RWPE1 (cell line): ENCODE measurements at places on chromosomes 7 and 10.

DNA sequence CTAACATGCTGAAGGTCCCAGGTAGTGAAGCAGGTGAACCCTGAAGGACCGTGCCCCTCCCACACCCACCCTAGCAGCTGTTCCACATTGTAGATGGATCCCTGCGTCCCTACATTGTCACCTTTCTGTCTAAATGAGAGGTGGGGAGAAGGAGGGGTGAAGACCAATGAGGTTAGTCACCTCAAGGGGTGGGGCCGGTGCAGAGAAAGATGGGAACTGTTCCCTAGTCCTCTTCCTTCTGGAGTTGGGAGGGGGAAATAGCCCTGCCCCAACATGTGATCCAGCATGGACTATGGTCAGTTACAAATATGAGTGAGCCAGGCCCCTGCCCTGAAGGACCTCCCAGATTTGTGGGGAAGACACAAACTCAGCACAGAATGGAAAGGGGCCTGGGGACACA is 124.5 kb downstream of the LHPP start:
- no peak for DNase-seq

DNA sequence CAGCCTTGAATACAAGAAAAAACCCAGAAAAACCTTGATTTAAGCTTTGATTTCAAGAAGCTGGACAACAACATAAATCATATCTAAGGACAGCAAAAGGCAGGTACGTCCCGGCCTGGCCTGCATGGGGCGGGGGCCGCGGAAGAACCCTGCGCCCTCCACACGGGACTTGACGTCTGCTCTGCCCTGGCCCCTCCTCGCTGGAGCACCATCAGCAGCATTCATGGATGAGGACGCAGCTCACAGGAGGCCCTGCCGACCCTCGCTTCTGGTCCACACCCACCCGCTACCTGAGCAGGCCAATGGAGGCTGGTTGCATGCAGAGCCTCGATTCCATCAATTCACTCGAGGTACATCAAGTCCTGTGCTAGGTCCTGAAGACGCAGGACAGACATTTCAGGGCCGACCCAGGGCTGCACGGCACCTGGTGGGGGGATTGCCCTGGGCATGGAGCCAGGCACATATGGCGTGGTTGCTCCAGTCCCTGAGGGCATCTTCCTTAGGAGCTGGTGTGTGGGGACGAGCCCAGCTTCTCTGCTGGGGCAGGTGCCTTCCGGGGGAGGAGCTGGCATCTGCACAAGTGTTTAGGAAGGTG is 63.1 kb upstream of the NKX6-2 start:
- no peak for DNase-seq

GRCh38 chr7:141587304-141587703 is 36.1 kb downstream of the AGK start:
- no peak for DNase-seq

GRCh38 chr10:47383261-47384147 is 589 bp downstream of the ZNF488 start:
- peak; percentile 20 for DNase-seq

DNA sequence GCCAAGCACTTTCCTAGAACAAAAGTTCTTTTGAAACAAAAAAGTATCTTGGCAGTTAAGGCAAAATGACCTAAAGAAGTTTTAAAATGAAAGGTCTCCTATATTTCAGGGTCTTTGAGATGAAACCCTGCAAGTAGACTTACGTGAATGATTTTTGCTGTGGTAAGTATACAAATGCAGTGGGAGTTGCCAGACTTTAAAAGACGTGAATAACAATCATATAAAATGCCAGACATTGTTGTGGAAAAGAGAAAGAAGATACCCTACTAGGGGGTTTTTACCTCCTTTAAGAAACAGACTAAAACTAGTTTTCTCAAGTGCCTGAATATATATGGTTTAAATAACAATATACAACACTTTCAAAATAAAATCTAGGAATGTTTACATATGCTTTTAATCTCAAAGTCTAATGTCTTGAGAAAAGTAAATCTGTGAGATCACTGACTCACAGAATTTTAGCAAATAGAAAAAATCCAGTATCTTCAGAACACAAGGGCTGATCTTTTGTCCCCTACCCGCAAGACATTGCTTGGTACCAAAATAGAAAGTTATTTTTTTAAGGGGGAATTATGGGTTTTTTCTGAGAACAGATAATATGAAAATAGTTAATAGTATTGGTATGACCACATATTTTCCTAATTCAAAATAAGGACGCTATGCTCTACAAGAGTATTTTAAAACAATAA is 29.5 kb downstream of the LRRC17 start:
- no peak for DNase-seq

GRCh38 chr7:336810-337566 is 47.0 kb downstream of the FOXL3 start:
- no peak for DNase-seq

DNA sequence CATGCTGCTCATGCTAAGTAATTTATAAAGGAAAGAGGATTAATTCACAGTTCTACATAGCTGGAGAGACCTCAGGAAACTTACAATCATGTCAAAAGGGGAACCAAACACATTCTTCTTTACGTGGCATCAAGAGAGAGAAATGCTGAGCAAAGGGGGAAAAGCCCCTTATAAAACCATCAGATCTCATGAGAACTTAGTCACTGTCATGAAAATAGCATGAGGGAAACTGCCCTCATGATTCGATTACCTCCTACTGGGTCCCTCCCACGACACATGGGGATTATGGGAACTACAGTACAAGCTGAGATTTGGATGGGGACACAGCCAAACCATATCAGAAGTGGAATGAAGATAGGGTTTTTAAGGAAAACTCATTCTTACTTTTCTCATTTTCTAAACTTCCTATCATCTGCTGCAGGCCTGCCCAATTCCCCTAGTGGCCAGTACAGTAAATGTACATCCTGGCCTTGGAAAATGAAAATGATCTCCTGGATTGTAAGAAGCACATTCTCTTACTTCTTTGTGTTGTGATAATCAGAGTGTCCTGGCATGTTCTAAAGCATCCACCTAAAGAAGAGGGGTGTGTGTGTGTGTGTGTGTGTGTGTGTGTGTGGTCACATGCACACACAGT is 421.5 kb downstream of the LRMDA start:
- no peak for DNase-seq

GRCh38 chr10:76497666-76498065 is 1066.2 kb downstream of the LRMDA start:
- no peak for DNase-seq

GRCh38 chr7:126535176-126535575 is 717.6 kb downstream of the GRM8 start:
- no peak for DNase-seq

- no peak for DNase-seq
Observed at GRCh38 chr7:55474944-55475854, 97.1 kb downstream of the VOPP1 start.

- DNase-seq = peak; percentile 88
Observed at GRCh38 chr7:38908759-38909335, at the start of gene VPS41. TSS of gene VPS41 (minus strand) at chr7:38909191. CDS start at chr7:38909174, 17 bp downstream.

DNA sequence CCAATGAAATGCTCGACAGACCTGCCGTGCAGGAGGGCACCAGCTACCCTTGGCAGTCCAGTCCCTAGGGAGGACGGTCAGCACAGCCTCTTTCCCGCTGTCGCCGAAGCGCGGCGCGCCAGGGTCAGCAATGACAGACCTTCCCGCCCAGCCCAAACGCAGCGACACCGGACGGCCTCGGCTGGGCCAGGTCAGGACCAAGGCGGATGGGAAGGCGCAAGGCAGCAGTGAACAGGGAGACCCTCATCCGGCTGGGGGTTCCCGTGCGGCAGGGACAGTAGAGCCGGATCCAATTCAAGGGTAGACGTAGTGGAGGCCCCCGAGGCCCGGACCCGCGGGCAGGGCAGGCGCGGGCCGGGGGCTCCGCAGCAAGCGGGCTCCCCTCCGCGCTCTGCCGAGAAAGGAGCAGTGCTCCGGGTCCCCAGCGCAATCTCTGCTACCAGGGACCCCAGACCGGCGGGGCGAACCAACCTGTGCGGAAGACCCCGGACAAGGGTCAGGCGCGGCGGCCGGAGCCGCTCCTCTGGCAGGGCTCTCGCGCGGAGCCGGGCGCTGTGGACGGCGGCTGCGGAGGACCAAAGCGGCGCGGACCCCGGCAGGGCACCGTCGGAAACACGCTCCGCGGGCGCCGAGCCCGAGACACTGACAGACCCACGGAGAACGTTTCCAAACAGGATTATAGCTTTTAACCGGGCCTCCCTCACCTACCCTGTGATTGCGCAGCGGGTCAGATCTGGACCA is at the start of gene SEC31B:
Gene SEC31B (minus strand): TSS at position 551 of the 741 bp plus-strand sequence. CDS start 2,909 bp downstream, outside the sequence.
- no peak for DNase-seq

GRCh38 chr10:79328737-79329504 is 18.3 kb upstream of the PPIF start:
- DNase-seq = peak; percentile 74

DNA sequence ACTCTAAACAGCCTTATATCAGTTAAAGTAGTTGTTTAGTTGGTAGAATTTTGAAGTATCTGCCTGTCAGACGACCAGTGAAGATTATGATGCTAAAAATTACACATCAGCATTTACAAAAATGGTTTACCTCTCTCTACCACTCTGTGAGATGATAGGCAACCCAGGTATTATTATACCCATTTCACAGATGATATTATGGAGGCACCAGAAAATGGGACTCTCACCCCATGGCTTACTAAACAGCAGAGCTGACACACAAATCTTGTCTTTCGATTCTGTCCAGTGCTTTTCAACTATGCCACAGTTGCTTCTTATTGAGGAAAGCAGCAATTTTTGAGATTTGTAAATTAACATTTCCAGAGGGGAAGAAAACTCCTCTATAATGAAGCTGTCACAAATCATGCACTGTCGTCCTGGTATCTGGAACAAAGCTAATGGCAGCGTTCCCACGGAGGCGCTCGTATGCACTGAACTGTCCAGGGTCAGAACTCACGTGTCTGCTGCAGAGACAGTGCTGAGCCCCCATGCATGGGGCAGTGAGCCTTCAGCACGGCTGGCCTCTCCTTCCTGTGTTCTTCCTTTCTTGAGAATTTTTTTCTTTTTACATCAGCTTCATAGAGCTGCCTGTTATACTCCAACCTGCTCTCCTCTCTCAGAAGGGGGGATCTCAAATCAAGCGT is 381.1 kb downstream of the SDK1 start:
- DNase-seq = no peak

GRCh38 chr7:122137251-122138077 is 6.6 kb downstream of the AASS start:
- DNase-seq = no peak

DNA sequence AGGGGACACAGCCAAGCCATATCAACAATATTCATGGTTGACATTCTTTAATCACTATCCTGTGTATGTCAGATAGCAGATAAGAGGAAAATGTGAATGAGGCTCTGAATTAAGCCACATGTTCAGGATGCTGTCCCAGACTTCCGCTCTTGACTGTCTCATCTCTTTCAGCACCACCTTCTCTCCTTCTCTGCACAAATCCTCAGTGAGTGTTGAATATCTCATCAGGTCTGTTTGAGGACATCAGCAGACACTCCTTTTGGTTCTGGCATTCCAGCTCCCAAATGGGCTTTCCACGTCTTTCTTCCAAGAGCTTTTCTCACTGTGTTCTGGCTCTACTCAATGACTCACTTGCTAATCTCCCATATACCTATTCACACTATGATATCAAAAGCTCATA is 321.7 kb downstream of the GALNT17 start:
- no peak for DNase-seq

- no peak for DNase-seq
Observed at GRCh38 chr10:110378006-110378405, 73.3 kb upstream of the SMNDC1 start.

DNA sequence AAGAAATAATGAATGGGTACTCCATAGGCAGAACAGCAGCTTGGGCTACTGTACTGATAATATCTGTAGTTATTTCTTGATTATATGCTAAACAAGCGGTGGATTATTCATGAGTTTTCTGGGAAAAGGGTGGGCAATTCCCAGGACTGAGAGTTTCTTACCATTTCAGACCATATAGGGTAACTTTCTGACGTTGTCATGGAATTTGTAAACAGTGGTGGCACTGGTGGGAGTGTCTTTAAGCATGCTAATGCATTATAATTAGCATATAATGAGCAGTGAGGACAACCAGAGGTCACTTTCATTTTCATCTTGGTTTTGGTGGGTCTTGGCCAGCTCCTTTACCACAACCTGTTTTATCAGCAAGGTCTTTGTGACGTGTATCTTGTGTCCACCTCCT is 399.7 kb downstream of the CDC14C start:
- no peak for DNase-seq

GRCh38 chr10:32951111-32951510 is 6.9 kb downstream of the ITGB1 start:
- no peak for DNase-seq

- DNase-seq = no peak
Observed at GRCh38 chr10:98115031-98115787, 19.2 kb upstream of the R3HCC1L start.

GRCh38 chr7:51188987-51189386 is 127.6 kb downstream of the COBL start:
- DNase-seq = no peak

DNA sequence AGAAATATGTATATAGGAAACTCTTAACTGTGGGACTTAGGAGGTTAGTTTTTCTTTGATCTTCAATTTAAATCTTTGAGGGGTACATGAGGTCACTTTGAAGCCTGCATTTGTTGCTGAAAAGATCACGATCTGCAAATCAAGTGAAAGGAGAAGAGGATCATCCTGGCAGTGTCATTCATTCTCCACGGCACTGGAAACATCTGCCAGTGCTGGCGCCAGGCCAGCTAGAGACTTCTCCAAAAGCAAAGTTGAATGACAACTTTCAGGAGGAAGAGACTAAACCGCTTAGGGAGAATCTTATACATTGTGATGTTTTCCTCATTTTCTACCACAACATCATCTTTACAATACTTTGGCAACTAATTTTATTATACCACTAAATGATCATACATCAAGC is 42.5 kb downstream of the MRC1 start:
- no peak for DNase-seq

- no peak for DNase-seq
Observed at GRCh38 chr7:44398511-44398911, 73.1 kb upstream of the CAMK2B start.

GRCh38 chr7:148535217-148535616 is 55.3 kb upstream of the C7orf33 start:
- DNase-seq = no peak

DNA sequence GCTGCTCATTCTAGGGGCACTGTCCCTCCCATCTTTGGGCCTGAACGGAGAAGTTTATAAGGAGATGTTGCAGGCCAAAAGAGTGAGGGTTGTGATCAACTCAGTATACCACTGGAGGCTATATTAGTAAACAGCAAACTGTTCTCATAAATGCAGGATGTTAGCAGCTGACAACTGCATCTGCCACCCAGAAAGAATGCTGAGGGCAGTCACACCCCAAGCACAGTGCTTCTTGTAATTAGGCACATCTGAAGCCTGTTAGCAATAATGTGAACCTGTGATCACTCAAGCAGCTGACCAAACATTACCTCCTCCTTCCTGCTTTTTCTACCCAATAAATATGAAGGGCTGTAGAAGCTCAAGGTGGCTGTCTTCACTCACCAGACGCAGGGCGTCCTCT is 38.4 kb upstream of the ZNF138 start:
- DNase-seq = no peak
